NK-92 treated with Interleukin-12 subunit alpha and Interleukin-12 subunit beta, amount 100 ng/mL, for 24 hours (cell line): ENCODE measurements at places on chromosomes 3 and 15.

DNA sequence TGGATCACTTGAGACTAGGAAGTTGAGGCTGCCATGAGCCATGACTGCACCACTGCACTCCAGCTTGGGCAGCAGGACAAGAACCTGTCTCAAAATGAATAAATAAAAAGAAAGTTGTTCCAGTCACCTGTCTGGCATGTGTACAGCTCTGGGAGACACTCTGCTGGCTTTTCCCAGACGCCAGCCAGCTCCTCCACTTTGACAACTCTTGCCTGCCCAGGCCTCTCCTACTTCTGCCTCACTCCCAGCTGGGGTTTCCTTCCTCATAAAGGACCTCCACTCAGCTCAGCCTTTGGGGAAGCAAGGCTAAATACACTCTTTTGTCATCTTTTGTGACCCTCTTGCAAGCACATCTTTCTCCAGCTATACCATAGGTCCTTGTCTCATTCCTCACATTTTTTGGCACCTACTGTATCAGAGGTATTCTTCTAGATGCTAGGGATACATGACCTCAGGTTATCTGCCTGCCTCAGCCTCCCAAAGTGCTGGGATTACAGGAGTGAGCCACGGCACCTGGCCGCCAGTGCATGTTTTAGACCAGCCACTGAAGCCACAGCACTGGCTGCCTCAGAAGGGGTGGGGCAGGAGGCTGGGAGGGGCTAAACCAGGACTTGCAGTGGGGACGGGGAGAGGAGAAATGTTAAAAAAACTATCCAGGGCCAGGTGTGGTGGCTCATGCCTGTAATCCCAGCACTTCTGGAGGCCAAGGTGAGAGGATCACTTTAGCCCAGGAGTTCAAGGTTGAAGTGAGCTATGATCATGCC lies 10.0 kb upstream of the ELP6 start:
- no peak for DNase-seq

DNA sequence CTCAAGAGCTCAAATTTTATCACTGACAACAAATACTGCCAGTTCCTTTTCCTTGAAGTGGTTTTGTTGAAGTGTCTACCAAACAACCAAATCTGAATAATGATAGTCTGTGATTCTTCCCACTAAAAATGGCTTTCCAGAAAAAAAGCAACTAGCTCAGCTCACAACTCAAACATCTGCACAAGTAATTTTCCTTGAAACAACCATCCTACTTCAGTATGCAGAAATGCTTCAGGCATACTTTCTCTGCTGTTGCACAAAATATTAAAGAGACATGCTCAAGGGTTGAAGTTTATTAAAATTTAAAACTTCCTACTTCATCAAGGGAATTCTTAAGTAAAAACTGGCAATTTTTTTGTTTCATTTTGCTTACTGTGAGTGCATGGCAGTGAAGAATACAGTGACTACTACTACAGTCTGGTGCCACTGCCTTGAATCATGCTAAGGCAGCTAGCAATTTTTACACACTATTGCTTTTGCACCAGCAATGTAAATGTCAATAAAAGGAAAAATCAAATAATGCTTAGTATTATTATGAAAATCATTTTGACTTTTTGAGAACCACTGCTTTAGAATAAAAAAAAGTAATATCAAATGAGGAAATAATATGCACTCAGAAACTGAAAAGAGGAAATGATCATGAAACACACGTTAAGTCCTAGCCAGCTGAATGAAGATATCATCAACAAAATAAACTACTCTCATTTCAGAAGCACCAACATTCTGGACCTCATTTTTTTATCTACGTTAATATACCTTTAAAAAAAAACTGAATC lies 33.6 kb downstream of the VPS13C start:
- DNase-seq, result no peak

GRCh38 chr3:130509008-130509407 lies 8.0 kb upstream of the COL6A6 start:
- no peak for DNase-seq

DNA sequence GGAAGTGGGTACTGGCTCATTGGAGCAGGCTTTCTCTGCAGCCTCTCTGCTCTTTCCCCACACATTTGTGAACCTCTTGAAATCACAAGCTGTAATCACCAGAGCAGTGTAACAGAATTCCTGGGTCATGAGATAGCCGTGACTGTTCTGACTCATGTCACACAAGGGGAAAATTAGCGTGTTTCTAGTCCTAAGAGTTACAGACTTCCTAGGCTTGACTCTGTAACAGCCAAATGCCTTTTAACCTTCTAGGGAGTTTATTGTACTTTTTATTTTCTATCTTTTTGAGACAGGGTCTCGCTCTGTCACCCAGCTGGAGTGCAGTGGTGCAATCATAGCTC lies 54.7 kb upstream of the TRAK1 start:
- no peak for DNase-seq

DNA sequence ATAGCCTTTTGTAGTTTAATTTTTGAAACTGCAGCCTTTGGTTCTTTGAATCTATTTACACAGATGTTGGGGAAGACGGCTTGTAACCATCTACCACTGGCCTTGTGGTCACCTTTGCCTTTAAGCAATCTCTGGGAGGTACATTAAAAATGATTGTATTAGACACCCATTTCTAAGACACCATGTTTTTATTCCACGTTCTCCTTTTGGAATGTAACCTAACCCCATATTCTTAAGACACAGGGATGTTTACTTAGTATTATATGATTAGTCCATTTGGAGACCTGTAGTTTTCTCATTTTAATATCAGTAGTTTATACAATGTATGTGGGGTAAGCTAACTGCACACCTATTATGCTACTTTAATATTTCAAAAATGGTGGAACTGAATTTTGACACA lies 175.1 kb upstream of the PLSCR5 start:
- no peak for DNase-seq

GRCh38 chr3:5709714-5710113 lies 522.2 kb downstream of the EDEM1 start:
- DNase-seq, result no peak

DNA sequence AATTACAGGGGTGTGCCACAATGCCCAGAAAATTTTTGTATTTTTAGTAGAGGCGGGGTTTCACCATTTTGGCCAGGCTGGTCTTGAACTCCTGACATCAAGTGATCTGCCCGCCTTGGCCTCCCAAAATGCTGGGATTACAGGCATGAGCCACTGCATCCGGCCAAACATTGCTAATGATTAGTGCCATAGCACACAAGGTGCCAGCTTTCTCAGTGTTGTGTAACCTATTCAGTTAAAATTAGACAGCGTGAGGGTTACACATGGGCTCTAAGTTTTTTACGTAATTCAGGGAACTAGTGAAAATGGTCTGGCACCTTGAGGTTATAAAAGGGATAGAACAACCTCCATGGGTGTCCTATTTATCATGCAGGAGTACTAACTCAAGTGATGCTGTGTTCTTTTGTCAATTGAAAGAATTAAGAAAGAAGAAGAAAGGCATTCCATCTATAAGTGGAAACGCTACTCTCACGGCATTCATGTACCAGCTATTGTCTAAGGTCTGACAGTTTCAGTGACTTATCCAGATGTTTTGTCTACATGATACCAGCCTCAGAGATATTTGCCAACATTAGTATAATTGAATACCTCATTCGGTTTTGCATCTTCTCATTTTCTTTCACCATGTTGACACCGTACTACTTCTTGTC lies 84.7 kb downstream of the EOMES start:
- no peak for DNase-seq

DNA sequence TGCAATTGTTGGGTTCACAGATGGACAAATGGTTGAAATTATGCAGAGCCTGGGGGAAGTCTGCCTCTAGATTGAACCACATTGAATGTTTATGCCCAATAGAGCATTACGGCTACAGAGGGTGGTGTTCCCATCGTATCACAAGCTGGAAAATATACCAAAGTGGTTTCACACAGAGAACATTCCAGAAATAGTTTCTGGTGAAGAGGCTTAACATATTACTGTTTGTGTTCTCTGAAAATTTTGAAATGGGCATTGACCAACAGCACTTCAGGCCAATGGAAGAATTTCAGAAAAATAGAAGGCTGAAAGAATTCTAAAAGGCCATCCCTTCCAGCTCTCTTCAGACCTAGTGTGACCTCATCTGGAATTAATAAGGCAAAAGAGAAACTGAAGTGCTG lies 203.9 kb downstream of the NEK10 start:
- DNase-seq, result no peak

- no peak for DNase-seq
These were observed 175.8 kb downstream of the VGLL4 start for GRCh38 chr3:11467875-11468274.

- no peak for DNase-seq
These were observed 612.1 kb upstream of the NR2F2 start for GRCh38 chr15:95718441-95718840.

- DNase-seq, result no peak
These were observed 254.4 kb downstream of the OPA1 start for GRCh38 chr3:193847402-193847801.

DNA sequence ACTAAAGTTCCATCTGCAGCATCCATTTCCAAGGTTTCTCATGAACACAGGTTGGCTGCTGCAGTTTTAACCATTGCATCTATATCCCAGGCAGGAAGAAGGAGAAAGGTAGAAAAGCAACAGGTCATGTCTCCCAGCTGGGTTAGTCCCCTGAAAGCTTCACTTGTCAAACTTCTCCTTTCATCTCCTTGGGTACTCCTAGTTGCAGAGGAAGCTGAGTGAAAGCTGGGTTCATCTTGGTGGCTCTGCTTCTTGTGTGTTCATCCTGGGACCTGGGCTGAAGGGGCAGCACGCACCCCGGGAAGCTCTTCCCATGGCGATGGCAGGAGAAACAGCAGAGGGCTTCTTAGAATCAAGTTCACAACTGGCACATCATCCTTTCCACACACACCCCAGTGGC lies 61.3 kb upstream of the NR2C2 start:
- DNase-seq, result no peak

- no peak for DNase-seq
These were observed 106.8 kb downstream of the SEMA6D start for GRCh38 chr15:47824147-47824546.

DNA sequence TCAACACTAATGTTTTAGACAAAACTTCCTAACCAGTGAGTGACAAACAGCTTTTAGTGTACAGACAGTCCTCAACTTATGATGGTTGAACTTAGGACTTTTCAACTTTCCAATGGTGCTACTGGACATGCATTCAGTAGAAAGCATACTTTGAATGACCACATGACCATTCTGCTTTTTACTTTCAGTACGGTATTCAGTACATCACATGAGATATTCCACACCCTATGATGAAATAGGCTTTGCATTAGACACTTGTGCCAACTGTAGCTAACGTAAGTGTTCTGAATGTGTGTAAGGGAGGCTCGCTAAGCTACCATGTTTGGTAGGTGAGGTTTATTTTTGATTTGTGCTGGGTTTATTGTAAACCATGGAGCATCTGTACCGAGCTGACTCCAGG lies 113.7 kb downstream of the WNT7A start:
- no peak for DNase-seq

DNA sequence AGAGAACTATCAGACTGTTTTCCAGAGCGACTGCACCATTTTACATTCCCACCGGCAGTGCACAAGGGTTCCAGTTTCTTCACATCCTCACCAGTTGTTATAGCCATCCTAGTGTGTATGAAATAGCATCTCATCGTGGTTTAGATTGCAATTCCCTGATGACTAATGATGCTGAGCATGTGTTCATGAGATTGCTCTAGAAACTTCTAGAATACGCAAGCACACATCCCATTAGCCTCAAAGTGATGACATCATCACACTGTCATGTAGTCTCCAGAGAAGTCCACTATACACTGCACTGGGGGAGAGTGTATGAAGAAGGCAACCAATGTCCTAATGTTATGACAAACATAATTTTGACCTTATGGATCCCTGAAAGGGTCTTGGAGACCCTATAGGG lies 30.1 kb downstream of the FBLN2 start:
- no peak for DNase-seq

GRCh38 chr3:171169866-171170265 lies 143.3 kb upstream of the SLC2A2 start:
- no peak for DNase-seq

DNA sequence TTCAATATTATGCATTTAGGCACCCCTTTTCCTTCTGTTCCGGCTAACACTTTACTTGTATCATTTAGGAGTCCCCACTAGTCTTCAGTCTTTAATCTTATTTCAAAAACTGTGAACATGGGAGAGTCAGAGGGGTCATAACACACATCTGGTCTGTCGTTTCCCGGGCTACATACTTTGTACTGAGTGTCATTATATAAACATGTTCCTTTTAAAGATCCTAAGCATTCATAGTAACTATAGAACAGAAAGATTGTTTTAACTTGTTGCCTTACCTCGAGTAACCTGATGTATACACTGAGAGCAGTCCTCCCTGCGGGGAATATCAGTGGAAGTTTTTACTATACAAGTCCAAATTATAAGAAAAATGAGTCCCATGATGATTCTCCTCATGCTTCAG lies 78.2 kb upstream of the VEPH1 start:
- DNase-seq, result no peak

GRCh38 chr15:98581715-98582114 lies 66.6 kb upstream of the IGF1R start:
- DNase-seq, result no peak

DNA sequence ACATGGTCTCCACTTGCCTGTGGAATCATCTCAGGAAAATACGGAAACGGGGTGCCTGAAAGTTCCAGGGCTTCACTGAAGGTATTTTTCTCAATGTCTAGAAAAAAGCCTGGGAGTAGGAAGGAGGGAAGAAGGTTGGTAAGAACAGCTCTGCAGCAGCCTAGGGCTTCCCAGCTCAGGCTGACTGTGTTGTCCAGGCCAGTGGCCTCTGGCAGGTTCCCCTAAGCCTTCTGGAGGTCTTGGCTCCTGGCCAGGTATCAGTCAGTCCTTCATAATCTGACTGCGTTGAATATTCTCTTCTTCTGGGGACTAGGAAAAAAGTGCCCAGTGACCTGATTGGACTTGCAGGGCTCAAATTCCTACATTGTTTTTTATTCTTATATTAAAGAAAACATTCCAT lies 38.6 kb downstream of the SSR3 start:
- no peak for DNase-seq

DNA sequence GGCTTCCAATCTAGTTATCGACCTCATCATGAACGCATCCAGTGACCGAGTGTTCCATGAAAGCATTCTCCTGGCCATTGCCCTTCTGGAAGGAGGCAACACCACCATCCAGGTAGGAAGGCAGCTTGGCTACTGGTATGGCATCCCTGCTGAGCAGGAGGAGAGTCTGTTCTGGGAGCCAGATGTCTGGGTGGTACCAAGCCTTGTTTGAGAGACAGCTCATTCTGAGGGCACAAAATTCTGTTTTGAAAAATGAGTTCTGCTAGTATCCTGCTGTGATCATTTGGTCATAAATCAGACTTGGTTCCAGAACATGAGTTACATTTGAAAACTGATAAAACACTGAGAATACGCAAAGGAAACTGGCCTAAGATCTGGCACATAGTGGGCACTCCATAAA lies 242.1 kb downstream of the ITPR1 start:
- no peak for DNase-seq

- DNase-seq, result no peak
These were observed 69.6 kb downstream of the LRTM1 start for GRCh38 chr3:54858093-54858785.
